ENCODE measurements at places on chromosomes 2 and 18. TPM values are rescaled to one million over a fixed set of nuclear protein-coding genes. Genes with fewer than 3 reads are reported as not detected.

UBR3 gene
- 32.3 TPM for total RNA-seq

ALPG gene
- not detected for total RNA-seq

WNT6 gene
- not detected for total RNA-seq

IKZF2 gene
- total RNA-seq = 15.6 TPM

FOXD4L1 gene
- 0.17 TPM for total RNA-seq

RAB6D gene
- not detected for total RNA-seq

SALL3 gene
- total RNA-seq = not detected

All from smooth muscle cell of trachea (primary cell).